MCF 10A (cell line): ENCODE measurements at places on chromosomes 3 and 15. TPM values are rescaled to one million over a fixed set of nuclear protein-coding genes. Genes with fewer than 3 reads are reported as not detected.

DNA sequence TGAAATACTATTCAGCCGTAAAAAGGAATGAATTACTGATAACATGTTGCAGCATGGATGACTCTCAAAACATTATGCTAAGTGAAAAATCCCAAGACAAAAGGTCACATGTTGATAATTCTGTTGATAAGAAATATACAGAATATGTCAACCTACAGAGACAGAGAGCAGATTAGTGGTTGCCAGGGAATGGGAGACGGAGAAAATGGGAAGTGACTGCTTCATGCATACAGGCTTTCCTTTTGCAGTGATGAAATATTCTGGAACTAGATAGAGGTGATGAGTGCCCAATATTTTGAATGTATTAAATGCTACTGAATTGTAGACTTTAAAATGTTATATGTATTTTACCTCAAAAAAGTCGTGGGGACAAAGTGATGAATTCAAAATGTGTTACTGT is 56.2 kb downstream of the ABHD2 start:
- no peak overlapping the region for H3K4me3 ChIP-seq
- no peak overlapping the region for H3K27ac ChIP-seq
- peaks cover 6% of the 10 kb centered on the region for H3K4me1 ChIP-seq
- H3K27me3 ChIP-seq = no peaks in the 10 kb centered on the region

DNA sequence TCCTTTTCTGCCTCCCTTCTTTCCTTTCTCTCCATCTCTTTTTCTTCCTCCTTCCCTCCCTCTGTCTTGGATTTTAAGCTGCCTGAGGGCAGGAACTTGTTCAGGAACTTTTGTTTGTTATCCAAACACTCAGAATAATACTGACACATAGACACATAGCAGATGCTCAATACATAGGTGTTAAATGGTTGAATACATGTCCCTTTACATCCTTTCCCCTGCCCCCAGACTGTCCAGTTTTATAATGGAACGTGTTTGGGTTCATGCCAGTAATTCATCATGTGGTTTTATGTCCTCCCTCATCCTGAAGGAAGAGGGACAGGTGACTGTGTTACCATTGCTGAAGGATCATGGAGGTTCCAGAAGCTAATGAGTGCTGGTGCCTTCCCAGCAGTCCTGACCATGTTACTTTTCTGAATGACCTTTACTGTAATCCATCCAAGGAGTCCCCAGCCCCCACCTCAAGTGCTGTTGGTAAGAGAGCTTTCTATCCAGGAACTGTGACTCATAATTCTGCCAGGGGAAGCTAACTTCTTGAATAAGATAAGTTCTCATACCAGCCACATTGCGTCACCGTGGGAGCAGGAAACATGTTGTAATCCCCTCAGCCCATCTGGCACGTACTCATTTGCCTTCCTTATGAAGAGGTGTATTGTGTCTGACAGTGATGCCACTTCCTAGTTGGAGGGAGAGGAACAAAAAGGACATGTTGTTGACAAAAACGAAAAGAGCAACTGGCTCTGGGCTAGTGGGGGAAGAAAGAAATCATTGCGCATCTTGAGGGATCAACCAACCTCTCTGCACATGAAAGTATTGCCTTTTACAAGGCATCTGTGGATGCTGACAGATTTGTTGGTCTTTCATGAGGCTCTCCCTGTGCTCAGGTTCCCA is 52.4 kb downstream of the IL1RAP start:
- peak overlapping the region; percentile 48 for H3K4me3 ChIP-seq
- H3K4me1 ChIP-seq = peaks cover 20% of the 10 kb centered on the region
- H3K27me3 ChIP-seq = no peaks in the 10 kb centered on the region
- H3K27ac ChIP-seq = peak overlapping the region; percentile 66
- peaks cover 15% of the 10 kb centered on the region for H3K36me3 ChIP-seq

GRCh38 chr3:159189994-159190669 is 388.3 kb downstream of the MFSD1 start:
- no peak overlapping the region for H3K4me3 ChIP-seq
- no peaks in the 10 kb centered on the region for H3K4me1 ChIP-seq
- H3K36me3 ChIP-seq = no peaks in the 10 kb centered on the region

DNA sequence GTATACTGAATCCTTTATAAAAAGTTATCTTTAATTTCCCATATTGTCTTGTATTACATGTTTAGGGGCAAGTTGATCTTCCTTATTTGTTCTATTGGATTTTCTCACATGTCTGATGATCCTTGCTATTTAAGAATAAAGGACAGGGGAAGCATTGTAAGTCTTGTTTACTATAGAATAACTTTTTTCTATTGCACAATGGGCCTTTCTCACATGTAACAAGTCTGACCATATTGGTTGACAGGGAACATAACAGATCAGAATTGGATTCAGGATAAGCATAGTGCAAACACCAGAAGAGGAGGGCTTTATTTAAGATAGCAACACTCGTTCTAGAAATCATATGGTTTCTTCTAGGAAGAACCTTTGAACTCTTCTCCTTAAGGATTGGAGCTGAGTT is 257.9 kb upstream of the RBMS3 start:
- H3K36me3 ChIP-seq = no peaks in the 10 kb centered on the region
- no peak overlapping the region for H3K4me3 ChIP-seq
- H3K27ac ChIP-seq = no peak overlapping the region
- no peak for DNase-seq
- H3K4me1 ChIP-seq = peaks cover 20% of the 10 kb centered on the region
- H3K27me3 ChIP-seq = no peaks in the 10 kb centered on the region

- H3K4me1 ChIP-seq = peaks cover 15% of the 10 kb centered on the region
- no peaks in the 10 kb centered on the region for H3K36me3 ChIP-seq
- H3K4me3 ChIP-seq = no peak overlapping the region
- no peaks in the 10 kb centered on the region for H3K27me3 ChIP-seq
Observed at GRCh38 chr3:195448205-195448875, 5.5 kb upstream of the ACAP2 start.

ZNF80 gene
- not detected in 2 replicates for total RNA-seq

GRCh38 chr3:107644631-107645030 is 121.9 kb downstream of the BBX start:
- no peak overlapping the region for H3K27ac ChIP-seq
- peaks cover 9% of the 10 kb centered on the region for H3K36me3 ChIP-seq
- peaks cover 23% of the 10 kb centered on the region for H3K4me1 ChIP-seq
- no peak overlapping the region for H3K4me3 ChIP-seq
- H3K27me3 ChIP-seq = no peaks in the 10 kb centered on the region
- no peak for DNase-seq

DNA sequence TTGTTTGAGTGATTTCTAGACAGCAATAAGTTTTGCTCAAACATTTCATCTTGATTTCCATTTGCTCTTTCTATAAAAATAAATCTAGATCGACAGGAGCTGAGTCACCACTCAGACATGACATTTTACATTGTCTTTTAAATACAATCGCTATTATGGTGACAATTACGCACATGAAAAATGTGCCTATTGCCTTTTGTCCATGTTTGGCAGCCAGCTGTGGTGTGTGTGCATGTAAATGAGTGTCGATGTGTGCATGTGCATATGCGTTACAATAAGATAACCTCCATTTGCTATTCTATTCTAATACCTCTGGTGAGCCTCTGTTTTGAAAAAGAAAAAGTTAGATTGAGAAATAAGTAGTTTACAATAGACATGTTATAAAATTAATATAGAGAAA is 89.7 kb upstream of the GRM7 start:
- no peak overlapping the region for H3K4me3 ChIP-seq
- H3K27me3 ChIP-seq = no peaks in the 10 kb centered on the region

GRCh38 chr15:33616475-33616874 is 305.7 kb downstream of the RYR3 start:
- H3K27me3 ChIP-seq = peaks cover 63% of the 10 kb centered on the region
- no peak overlapping the region for H3K27ac ChIP-seq
- H3K36me3 ChIP-seq = no peaks in the 10 kb centered on the region
- H3K4me3 ChIP-seq = no peak overlapping the region
- DNase-seq = no peak

DNA sequence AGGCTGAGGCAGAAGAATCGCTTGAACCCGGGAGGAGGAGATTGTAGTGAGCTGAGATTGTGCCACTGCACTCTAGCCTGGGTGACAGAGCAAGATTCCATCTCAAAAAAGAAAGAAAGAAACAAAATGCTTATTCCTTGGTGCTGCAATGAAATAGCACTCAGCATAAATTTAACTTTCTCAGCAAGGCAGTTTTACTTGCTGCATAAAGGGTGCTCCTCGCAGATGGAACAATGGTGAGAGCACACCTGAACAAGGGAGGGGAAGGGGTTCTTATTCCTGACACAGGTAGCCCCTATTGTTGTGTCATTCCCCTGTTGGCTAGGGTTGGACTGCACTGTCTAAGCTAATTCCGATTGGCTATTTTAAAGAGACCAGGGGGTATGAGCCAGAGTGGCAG is 17.1 kb downstream of the PAK2 start:
- H3K4me1 ChIP-seq = peaks cover 28% of the 10 kb centered on the region
- H3K4me3 ChIP-seq = no peak overlapping the region
- H3K36me3 ChIP-seq = peaks cover 29% of the 10 kb centered on the region
- no peak overlapping the region for H3K27ac ChIP-seq

GRCh38 chr3:149233323-149233722 is 11.7 kb upstream of the CP start:
- no peak for DNase-seq
- H3K27ac ChIP-seq = no peak overlapping the region
- H3K36me3 ChIP-seq = no peaks in the 10 kb centered on the region
- H3K27me3 ChIP-seq = no peaks in the 10 kb centered on the region

DNA sequence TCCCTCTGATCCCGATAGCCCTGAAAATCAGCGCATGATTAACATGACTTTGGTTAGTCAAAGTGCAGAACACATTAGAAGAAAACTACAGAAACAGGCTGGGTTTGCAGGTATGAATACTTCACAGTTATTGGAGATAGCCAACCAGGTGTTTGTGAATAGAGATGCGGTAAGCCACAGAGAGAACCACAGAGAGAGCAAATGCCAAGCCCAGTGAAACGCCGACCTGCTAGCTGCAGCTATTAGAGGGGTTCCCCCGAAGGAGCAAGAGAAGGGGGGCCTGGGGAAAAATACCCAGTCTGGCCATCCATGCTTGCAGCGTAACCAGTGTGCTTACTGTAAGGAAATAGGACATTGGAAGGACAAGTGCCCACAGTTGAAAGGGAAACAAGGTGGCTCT is 523.9 kb upstream of the CNTN3 start:
- no peak overlapping the region for H3K27ac ChIP-seq
- no peak for DNase-seq
- H3K4me3 ChIP-seq = no peak overlapping the region
- H3K36me3 ChIP-seq = no peaks in the 10 kb centered on the region
- H3K27me3 ChIP-seq = no peaks in the 10 kb centered on the region
- no peaks in the 10 kb centered on the region for H3K4me1 ChIP-seq

GOLGA6D gene
- not detected in 2 replicates for total RNA-seq

DNA sequence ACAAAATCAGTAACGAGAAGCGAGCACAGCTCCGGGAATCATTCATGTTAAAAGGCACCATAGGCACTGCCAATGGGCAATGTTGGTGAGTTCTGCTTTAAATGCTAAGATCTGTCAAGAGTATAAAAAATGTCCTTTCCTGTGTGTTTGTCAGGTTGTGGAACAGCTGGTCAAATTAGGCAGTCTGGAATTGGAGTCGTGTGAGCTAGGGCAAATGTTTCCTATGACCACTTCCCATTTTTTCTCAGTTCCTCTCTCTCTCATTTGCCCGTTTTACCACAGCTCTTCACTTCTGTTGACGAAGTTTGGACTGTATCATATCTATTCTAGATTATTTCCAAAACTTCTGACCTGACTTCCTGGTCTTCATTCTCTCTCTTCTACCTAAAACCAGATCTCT is 60.8 kb upstream of the GOLIM4 start:
- H3K36me3 ChIP-seq = no peaks in the 10 kb centered on the region
- no peaks in the 10 kb centered on the region for H3K27me3 ChIP-seq
- no peak for DNase-seq
- no peak overlapping the region for H3K4me3 ChIP-seq

- H3K4me3 ChIP-seq = no peak overlapping the region
- H3K36me3 ChIP-seq = no peaks in the 10 kb centered on the region
- H3K27me3 ChIP-seq = no peaks in the 10 kb centered on the region
Observed at GRCh38 chr3:114775395-114775794, 371.7 kb downstream of the ZBTB20 start.

DNA sequence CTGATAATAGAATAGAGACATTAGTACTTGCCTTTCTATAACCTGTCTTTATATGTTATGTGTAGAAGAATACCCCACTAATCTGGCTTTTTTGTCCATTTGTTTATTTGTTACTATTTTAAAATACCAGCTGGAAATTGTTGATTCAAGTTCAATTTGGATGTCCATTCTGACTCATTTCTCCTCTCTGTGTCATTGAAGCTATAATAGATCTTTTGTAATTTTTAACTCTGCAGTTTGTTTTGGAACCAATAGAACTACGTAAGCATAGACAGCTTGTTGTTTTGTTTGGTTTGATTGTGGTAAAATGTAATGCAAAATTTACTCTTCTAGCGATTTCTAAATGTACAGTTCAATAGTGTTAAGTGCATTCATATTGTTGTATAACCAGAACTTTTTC is 390.4 kb downstream of the ZIC1 start:
- no peaks in the 10 kb centered on the region for H3K4me1 ChIP-seq
- H3K27me3 ChIP-seq = no peaks in the 10 kb centered on the region
- H3K4me3 ChIP-seq = no peak overlapping the region
- DNase-seq = no peak

- no peak overlapping the region for H3K4me3 ChIP-seq
- H3K4me1 ChIP-seq = peaks cover 7% of the 10 kb centered on the region
- H3K27ac ChIP-seq = no peak overlapping the region
- no peak for DNase-seq
Observed at GRCh38 chr15:88986949-88987590, 73.9 kb upstream of the MFGE8 start.

LSAMP gene
- not detected in 2 replicates for total RNA-seq

DNA sequence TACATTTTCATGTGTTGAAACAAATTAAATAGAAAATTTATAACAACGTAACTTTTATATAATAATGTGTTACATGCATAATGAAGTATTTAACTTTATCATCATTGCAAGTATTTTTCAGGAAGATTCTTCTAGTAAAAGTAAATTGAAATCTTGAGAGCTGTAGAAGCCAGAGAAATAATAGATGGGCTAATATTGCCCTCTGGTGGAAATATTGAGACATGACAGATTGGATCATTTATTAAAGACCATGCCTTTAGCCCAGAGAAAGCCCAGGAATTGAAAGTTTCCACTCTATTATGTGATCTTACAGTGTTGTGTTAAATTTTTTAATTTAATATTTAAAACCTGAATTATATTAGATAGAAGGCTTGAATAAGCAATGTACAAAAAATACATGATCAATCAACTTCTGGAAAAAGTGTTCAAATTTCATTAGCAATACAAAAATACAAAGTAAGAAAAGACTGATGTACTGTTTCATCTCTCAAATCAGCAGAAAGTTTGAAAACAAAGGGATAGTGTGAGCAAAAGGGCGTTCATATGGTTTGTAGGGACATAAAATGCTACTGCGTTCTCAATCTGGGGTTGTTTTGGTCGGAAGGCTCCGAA is 52.7 kb upstream of the SPTSSB start:
- no peak overlapping the region for H3K27ac ChIP-seq
- no peak overlapping the region for H3K4me3 ChIP-seq
- peaks cover 8% of the 10 kb centered on the region for H3K4me1 ChIP-seq
- DNase-seq = peak; percentile 64

COX5A gene
- total RNA-seq = 295 and 339 TPM in 2 replicates

GRCh38 chr3:56197259-56197965 is 270.9 kb downstream of the ERC2 start:
- H3K4me3 ChIP-seq = no peak overlapping the region
- no peaks in the 10 kb centered on the region for H3K27me3 ChIP-seq
- DNase-seq = peak; percentile 71
- H3K27ac ChIP-seq = no peak overlapping the region
- H3K4me1 ChIP-seq = peaks cover 25% of the 10 kb centered on the region

ARGFX gene
- not detected in 2 replicates for total RNA-seq

VGLL3 gene
- total RNA-seq = 6.3 and 12.2 TPM in 2 replicates

GRCh38 chr3:63800097-63800496 is 19.0 kb upstream of the C3orf49 start:
- no peaks in the 10 kb centered on the region for H3K36me3 ChIP-seq
- H3K4me3 ChIP-seq = no peak overlapping the region
- DNase-seq = no peak
- H3K4me1 ChIP-seq = no peaks in the 10 kb centered on the region
- H3K27me3 ChIP-seq = peaks cover 21% of the 10 kb centered on the region
- no peak overlapping the region for H3K27ac ChIP-seq

APPL1 gene
- 26.4 and 35.4 TPM in 2 replicates for total RNA-seq
